Right atrium auricular region (tissue), 2 donors: ENCODE measurements at places on chromosomes 4 and X. TPM values are rescaled to one million over a fixed set of nuclear protein-coding genes. Genes with fewer than 3 reads are reported as not detected.

GRCh38 chrX:46305431-46305830 lies 239.8 kb downstream of the ZNF674 start:
- no peak overlapping the region for H3K27ac ChIP-seq
- no peaks in the 10 kb centered on the region for H3K36me3 ChIP-seq
- no peak overlapping the region for H3K4me3 ChIP-seq
- DNase-seq: no peak

The GAGE13 gene
- not detected for total RNA-seq

- no peak overlapping the region for H3K4me3 ChIP-seq
- no peak for DNase-seq
- no peaks in the 10 kb centered on the region for H3K27me3 ChIP-seq
- no peaks in the 10 kb centered on the region for H3K4me1 ChIP-seq
- no peaks in the 10 kb centered on the region for H3K36me3 ChIP-seq
Measured at GRCh38 chrX:8823698-8824097, 22.5 kb upstream of the FAM9A start.

The XAGE2 gene
- total RNA-seq: not detected

The TGIF2LX gene
- total RNA-seq: not detected

DNA sequence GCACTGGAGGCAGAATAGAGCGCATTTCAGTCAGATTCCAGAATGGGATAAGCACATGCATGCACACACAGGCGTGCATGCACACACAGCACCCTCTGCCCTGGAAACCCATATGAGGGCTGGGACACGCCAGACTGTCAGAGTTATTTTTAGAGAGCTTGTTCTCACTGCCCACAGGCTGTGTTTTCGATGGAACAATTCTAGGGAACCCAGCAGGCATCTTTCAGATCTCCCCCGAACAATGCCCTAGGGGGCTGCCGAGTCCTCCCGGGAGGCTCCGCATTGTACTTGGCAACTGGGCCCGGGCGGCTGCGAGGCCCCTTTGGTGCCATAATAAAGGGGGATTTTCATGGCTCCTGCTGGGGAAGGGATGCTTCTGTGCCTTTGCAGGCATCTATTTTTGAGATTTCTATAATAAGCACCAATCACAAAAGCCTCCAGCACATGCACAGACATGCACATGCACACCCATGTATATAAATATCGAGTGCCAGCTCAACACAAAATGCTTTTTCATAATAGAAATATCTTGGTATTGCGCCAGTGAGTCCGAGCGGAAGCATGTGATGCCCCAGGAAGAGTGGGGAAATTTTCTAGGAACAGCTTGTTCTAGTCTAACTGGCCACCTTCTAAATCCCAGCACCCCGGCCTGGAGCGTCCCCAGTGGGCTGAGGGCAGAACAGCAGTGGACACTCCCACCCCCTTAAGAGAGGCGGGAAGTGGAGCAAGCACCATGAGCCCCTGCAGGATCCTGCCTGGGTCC lies 88.5 kb downstream of the PHKA2 start:
- no peak for DNase-seq
- no peak overlapping the region for H3K4me3 ChIP-seq
- no peaks in the 10 kb centered on the region for H3K4me1 ChIP-seq
- no peaks in the 10 kb centered on the region for H3K36me3 ChIP-seq
- peak overlapping the region; percentile 84 for H3K27ac ChIP-seq

The CYP4V2 gene
- 18.9 TPM for total RNA-seq

- no peaks in the 10 kb centered on the region for H3K36me3 ChIP-seq
- H3K4me3 ChIP-seq: no peak overlapping the region
- no peaks in the 10 kb centered on the region for H3K4me1 ChIP-seq
- no peaks in the 10 kb centered on the region for H3K27me3 ChIP-seq
Measured at GRCh38 chr4:34628471-34628870, 1615.8 kb downstream of the ARAP2 start.

DNA sequence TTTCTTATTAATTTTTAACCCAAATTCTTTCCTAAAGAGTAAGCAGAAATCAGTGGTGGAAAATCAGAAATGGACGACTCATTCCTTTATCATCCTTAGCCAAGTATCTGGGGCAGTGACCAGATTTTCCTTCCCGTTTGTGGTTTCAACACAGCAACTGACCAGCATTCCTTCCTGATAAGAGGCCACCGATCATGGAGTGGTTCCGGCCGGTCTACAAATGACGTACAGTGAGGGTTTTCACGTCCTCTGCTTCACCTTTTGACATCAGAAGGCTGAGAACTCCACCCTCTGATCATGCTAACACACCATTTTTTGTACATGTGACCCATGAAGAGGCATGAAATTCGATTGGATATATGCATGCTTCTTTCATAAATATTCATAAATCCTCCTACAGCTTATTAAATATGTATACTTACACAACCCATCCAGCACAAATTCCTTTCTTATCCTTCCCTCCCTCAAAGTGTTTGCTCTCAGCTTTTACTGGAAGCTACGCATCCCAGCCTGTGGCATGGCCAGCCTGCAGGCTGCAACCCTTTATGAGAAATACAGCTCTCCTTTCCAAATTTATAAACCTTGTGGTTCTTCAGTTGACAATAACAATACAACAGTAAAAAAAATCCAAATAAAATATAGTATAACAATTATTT lies 173.0 kb upstream of the CASK start:
- H3K27me3 ChIP-seq: no peaks in the 10 kb centered on the region
- DNase-seq: peak; percentile 78
- no peak overlapping the region for H3K4me3 ChIP-seq

DNA sequence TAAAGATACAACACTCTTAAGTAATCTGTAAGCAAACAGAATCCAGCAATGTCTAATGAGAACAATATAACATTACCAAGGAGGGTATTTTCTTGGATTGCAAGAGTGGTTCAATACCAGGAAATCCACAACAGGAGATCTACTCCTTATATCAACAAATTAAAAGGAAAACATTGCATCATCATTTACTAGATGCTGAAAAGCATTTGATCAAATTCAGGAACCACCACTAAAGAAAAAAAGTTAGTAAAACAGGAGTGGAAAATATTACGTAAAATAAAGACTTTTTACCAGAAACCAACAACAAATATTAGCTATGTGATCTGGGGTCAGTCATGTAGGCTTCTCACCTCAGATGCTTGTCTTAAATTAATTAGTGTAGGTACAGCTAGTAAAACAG lies 66.8 kb upstream of the MAB21L2 start:
- H3K4me1 ChIP-seq: no peaks in the 10 kb centered on the region
- DNase-seq: no peak
- no peaks in the 10 kb centered on the region for H3K36me3 ChIP-seq
- H3K27me3 ChIP-seq: no peaks in the 10 kb centered on the region
- H3K27ac ChIP-seq: no peak overlapping the region
- H3K4me3 ChIP-seq: no peak overlapping the region

The STARD8 gene
- 8.3 TPM for total RNA-seq

The SYNPO2 gene
- 85.3 TPM for total RNA-seq

The GPR143 gene
- total RNA-seq: 0.31 TPM

The SOX3 gene
- total RNA-seq: not detected

- no peaks in the 10 kb centered on the region for H3K27me3 ChIP-seq
- H3K4me3 ChIP-seq: no peak overlapping the region
- DNase-seq: no peak
- H3K36me3 ChIP-seq: no peaks in the 10 kb centered on the region
- H3K27ac ChIP-seq: no peak overlapping the region
Measured at GRCh38 chrX:45811326-45811725, 610.6 kb upstream of the DIPK2B start.

DNA sequence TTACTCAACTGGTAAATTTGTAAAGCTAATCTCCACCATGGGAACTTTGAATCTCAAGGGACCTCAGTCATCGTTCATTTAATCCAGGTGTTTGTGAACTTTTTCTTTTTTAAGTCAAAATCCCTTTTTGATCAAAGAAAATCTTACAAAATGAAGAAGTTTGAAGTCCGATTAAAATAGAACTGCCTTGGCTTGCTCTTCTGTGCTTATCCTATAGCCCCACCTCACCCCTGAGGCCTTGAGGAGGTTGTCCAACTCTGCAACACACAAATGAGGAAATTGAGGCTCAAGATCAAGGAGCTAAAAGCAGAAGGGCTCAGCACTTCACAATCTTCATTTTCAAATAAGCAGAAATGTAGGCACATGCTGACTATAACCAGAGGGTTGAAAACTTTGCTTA lies 240.3 kb upstream of the SFRP2 start:
- no peak for DNase-seq
- no peaks in the 10 kb centered on the region for H3K27me3 ChIP-seq
- no peaks in the 10 kb centered on the region for H3K36me3 ChIP-seq
- H3K27ac ChIP-seq: no peak overlapping the region
- H3K4me3 ChIP-seq: no peak overlapping the region
- no peaks in the 10 kb centered on the region for H3K4me1 ChIP-seq

DNA sequence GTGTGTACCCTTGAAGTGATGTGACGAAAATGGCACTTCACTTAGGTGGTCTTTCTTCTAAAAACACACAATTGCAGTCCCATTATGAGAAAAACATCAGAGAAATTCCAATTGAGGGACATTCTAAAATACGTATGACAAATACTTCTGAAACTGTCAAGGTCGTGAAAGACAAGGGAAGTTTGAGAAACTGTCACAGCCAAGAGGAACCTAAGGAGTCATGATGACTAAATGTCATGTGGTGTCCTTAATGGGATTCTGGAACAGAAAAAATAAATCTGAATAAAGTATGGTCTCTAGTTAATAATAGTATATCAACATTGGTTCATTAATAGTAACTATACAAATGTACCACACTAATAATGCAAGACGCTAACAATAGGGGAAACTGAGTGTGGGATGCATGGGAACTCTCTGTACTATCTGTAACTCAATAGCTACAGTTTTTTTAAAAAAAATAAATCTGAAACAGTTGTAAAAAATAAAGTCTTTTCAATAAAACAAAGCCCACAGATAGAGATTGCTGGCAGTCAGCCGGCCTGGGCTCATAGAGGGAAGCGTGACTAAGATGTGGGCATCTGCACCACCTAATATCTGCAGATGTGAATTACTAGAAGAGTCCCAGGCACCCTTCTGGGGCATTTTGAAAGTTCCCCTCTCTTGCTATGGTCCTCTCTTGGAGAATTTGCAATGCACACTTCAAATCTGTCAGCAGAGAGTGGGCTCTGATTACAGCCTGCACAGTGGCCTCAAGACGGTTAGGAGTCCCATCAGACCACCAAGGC lies 47.6 kb downstream of the MID1IP1 start:
- no peaks in the 10 kb centered on the region for H3K4me1 ChIP-seq
- DNase-seq: no peak
- no peaks in the 10 kb centered on the region for H3K36me3 ChIP-seq
- H3K27ac ChIP-seq: no peak overlapping the region
- no peaks in the 10 kb centered on the region for H3K27me3 ChIP-seq

The PABPC1L2B gene
- not detected for total RNA-seq

The CXCL5 gene
- total RNA-seq: not detected

DNA sequence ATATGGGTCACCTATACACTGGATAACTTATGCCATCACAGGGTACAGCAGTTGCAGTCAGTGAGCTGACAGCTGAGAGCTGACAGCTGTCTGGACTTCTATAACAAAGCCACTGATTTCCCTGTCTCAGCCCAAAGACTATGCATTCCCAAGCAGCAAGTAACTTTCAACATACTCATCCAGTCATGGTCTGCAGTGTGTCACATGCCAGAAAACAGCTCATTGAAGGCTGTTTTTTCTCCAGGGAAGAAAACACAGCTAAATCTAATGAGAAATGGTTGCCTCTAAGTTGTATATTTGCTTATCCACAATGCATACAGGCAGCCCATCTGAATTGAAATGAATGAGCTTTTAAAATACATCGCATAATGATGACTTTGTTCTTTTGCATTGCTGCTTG lies 6.3 kb downstream of the KIAA1210 start:
- H3K27ac ChIP-seq: no peak overlapping the region
- DNase-seq: no peak
- H3K4me1 ChIP-seq: no peaks in the 10 kb centered on the region
- no peak overlapping the region for H3K4me3 ChIP-seq
- H3K27me3 ChIP-seq: no peaks in the 10 kb centered on the region

DNA sequence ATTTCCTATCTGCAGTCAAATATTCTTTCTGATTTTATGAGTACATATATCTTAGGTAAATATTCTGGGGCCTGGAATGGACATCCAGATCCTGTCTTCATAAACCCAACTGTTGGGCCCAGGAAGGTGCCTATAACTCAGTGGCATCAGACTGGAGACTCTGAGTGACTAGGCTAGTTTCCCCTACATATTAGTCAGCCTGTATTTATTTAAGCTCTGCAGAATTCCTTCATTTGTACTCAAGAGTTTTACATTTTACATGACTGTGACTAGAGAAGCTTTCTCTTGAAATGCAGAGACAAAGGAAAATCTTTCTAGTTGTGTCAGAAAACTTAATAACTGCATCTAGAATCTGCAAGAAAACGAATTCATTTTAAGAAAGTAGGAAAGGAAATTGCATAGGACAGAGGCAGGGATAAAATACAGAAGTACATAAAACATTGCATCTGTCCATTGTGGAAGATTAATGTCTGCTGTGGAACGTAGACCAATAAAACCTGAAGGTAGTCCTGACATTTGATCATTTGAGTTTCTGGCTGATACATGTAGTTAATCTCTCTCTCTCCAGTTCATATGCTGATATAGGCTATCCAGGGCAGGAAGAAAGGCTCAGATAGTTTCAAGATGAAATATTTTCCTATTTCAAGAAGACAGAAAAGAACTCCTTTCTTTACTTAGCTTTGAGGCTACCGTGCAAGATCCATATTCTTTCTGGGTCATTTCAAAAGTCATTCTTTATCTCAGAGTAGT lies 78.2 kb downstream of the OPHN1 start:
- H3K36me3 ChIP-seq: no peaks in the 10 kb centered on the region
- DNase-seq: no peak
- no peaks in the 10 kb centered on the region for H3K4me1 ChIP-seq
- H3K4me3 ChIP-seq: no peak overlapping the region
- H3K27ac ChIP-seq: no peak overlapping the region

The MAGED4 gene
- 0.63 TPM for total RNA-seq

The DMP1 gene
- not detected for total RNA-seq

The HERC5 gene
- total RNA-seq: 1.6 TPM

The GPR50 gene
- not detected for total RNA-seq

DNA sequence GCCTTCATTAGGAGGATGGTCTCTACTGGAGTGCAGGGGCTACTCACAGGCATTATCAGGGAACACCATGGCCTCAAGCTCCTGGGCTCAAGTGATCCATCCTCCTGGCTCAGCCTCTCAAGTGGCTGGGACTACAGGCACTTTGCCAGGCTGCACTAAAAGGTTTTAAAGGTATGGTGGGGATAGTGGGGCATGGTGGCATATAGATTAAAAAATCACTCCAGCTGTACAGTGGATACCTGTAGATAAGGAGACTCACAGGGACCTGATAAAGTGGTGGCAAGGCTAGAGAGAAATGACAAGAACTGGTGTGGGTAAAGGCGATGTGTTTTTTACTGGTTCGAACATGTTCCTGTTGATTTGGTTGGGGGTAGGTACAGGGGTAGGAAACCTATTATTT lies 5.9 kb downstream of the ZAR1 start:
- peaks cover 19% of the 10 kb centered on the region for H3K36me3 ChIP-seq
- no peak overlapping the region for H3K4me3 ChIP-seq
- no peaks in the 10 kb centered on the region for H3K27me3 ChIP-seq
- H3K27ac ChIP-seq: no peak overlapping the region
- DNase-seq: no peak
- no peaks in the 10 kb centered on the region for H3K4me1 ChIP-seq

The CFAP99 gene
- total RNA-seq: not detected
